ENCODE measurements at places on chromosomes 13 and 19.

- DNase-seq = no peak
These were observed 67.4 kb downstream of the CDADC1 start for GRCh38 chr13:49315036-49315565.

DNA sequence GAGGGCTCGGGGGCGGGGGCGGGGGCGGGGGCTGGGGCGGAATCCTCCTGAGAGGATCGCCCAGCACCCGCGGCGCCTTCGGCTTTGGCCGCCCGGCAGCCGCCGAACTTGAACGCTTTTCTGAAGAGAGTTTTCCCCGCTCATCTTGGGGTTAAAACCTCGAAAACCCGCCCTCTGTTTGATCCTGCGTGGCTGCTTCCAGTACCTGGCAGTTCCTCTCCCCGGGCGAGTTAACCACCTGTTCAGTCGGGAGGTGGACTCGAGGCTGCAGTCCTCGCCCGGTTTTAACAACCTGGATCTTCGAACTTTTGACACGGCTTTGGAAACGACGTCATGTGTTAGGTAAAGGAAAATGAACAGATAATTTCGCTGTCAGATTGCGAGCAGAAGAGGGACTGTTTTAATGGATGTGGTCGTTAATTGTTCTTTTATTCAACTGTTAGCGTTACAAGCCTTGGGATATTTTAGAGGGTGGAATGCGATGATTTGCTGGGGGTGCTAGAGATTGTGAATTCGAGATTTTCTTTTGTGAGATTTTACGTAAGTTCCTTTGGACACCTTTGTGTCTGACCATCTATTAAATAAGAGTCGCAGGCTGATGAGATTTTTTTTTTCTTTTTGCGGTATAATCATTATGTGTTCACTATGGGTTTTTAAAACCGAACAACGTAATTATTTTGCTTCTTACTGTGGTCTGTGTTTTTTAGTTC, 1.0 kb downstream of the FNDC3A start:
- no peak for DNase-seq

DNA sequence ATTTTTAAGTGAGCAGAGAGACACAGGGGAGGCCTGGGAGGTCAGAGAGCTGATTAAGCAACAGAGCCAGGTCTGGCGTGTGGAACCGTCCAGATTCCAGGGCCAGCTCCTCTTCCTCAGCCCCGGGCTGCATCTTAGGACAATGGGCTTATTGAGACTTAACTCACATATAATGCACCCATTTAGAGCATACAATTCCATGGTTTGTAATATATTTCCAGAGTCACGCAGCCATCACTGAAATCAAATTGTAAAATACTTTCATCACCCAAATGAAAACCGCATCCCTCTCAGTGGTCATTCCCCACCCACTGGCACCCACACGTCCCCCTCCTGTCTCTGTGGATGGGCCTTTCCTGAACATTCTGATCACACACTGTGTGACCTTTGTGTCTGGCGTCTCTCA, 2.1 kb upstream of the HMG20B start:
- DNase-seq = no peak

DNA sequence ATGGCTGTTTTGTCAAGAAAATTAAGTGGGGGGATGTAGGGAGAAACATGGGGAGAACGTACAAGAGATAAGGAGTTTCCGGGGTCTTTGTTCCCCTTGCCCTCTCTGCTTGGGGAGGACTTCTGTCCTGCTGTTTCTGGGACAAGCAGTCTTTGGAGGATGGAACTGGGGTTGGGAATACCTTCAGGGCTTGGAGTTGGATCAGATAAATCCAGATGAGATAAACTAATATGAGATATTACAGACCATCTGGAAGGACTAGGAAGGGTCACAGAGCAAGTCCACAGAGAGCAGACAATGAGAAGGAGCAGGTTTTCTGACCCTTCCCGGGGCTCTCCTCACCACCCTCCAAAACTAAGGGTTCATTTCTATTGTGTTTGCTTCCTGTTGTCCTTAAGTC, 237.5 kb downstream of the TSHZ3 start:
- no peak for DNase-seq

DNA sequence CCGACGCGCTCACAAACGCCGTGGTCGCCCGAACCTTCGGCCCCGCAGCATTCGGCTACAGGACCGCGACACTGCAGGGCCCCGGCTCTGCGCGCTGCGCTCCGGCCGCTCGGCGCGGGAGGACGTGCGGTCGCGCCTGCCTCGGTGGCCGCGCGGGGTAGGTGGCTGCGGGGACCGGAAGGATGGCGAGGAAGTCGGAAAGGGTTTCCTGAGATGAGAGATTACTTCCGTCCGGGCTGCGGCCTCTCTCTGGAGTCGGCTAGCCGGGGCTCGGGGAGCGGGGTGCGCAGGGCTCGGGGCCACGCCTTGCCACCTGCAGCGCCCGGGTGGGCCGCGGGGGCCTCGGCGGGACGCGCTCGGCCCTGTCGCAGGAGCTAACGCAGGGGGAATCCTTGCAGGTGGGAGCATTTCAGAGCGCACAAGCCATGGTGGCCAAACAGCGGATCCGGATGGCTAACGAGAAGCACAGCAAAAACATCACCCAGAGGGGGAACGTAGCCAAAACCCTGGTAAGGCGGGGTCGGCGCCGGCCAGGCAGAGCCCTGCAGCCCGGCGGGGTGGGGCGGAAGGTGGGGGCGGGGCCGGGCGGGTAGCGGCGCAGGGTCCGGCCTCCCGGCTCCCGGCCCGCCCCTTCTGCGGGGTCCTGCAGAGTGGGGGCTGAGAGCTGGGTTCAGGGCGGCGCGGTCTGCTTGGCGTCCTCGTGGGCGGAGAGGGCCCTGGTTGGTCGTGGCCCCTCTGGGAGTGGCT, at the start of gene SERP2:
Gene SERP2, plus strand, starts transcription at position 224 of the 747 bp plus-strand sequence. Its CDS starts 202 bp downstream, at position 426.
- DNase-seq = peak; percentile 27

- peak; percentile 93 for DNase-seq
These were observed 17.4 kb downstream of the GPR183 start for GRCh38 chr13:99289674-99290337.

GRCh38 chr13:47696674-47697073, 304.4 kb downstream of the SUCLA2 start:
- no peak for DNase-seq

- DNase-seq = no peak
These were observed 505.7 kb downstream of the EFNB2 start for GRCh38 chr13:106029676-106030290.

DNA sequence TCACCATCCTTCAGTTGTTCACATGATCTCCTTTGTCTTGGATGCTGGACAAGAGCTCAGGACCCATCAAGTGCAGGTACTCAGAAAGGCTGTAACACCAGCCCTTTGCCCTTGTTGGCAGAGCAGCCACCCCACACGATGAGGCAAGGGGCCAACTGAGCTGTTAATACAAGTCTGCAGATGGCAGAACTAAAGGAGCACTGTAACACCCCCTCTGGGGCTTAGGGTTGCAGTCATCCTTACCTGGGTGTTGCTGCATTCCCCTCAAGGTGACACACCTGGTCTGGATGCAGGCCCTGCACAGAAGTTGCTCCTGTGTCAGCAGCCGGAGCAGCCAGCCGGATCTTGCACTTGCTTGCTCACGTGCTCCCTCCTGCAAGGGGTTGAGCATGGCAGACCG, 52.0 kb downstream of the STARD13 start:
- DNase-seq = no peak

- DNase-seq = no peak
These were observed 19.7 kb upstream of the IPO5 start for GRCh38 chr13:97933776-97934175.

- no peak for DNase-seq
These were observed 1153.0 kb downstream of the SLITRK5 start for GRCh38 chr13:88824218-88824617.

DNA sequence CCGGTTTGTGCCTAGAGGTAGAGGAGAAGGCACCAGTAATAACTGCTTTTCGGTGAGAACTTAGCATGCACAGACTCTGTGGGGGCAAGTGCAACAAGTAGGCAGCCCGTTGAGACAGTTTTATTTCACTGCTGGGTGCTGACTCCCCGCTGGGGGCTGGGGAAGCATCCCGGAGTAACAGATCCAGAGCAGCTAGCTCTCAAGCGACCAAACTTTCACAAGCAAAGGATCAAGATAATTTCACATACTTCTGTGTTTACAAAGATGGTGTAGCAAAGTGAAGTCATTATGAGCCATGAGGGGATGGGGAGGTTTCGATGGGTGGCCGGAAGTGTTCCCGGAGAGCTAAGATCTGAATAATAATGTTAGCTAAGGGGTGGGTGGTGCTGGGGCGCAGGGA, 2.8 kb downstream of the NACC1 start:
- no peak for DNase-seq

GRCh38 chr13:95298169-95298965, 2.9 kb downstream of the ABCC4 start:
- no peak for DNase-seq

DNA sequence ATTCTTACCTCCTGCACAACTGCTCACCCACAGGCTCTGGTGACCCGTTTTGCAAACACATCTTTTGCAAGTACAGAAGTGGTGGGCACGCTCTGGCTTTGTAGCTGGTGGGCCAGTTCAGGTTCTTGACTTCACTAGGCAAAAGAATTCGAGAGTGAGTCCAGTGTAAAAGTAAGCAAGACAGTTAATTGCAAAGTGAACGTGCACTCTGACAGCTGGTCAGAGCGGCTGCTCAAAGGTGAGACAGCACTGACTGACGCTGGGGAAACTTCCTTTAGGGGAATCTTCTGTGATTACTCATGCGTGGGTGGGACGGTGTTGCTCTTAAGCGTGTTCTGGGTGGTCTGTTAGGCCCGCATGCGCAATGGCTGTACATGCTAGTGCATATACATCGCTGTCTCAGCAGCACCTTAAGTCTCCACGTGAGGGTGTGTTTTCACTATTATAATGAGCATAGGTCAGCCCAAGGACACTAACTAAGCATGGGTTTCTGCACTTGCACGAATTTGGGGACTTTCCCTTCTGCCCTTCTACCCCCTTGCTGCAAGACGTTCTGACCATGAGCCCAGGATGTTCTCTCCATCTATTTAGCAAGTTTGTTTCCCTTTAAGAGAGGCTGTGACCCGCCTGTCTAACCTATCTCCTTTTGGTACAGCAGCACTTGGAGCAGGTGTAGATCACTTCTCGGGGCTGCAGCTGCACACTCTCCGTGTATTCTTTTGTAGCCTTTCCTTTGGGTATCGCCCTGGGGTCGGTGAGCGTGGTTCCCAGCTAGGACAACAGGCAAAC, 30.2 kb upstream of the CD33 start:
- peak; percentile 29 for DNase-seq

DNA sequence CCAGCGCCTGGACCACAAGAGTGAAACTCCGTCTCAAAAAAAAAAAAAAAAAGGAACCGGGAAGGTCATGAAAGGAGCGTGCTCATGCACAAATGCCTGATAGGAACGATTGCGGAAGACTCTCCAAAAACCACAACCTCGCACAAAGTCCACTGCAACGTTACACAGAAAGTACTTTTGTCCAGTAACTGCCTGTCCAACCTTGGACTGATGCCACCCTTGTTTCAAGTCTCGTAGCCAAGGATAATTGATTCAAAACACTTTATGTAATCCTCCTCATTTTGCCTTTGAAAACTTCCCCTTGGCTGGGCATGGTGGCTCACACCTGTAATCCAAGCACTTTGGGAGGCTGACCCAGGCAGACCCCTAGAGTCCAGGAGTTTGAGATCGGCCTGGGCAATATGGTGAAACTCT, 13.7 kb downstream of the LGALS7 start:
- no peak for DNase-seq

DNA sequence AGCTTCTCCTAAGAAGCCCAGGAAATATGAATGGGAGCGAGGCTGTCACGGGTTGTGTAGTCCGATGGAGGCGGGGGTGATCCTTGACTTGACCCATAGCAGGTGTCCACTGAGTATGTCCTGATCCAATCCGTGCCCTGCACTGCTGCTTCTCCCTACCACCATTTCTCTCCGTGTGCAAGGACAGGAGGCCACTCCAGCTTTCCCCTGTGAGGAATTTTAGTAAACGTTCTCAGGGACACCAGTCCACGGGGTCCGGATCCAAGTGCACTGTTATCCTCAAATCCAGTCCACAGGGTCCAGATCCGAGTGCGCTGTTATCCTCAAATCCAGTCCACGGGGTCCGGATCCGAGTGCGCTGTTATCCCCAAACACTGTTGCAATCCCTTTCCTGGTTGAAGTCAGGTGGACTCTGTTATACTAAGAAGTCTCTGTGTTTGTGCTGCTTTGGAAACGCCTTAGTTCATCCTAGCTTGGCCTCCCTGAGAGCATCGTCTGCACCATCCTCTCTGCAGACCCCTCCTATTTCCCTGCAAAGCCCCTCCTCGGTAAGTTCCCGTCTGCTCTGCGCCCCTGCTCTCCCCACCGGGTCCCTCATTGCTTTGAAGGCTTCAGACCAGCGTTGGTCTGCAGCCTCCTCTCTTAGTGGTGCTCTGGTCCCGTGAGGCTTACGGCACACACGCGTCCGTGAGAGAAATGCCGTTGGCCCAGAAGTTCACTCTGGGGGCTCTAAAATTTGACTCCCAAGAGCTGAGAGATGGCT, 303.5 kb downstream of the TEX29 start:
- no peak for DNase-seq
